Caco-2 (cell line): ENCODE measurements at places on chromosomes 16 and 17.

DNA sequence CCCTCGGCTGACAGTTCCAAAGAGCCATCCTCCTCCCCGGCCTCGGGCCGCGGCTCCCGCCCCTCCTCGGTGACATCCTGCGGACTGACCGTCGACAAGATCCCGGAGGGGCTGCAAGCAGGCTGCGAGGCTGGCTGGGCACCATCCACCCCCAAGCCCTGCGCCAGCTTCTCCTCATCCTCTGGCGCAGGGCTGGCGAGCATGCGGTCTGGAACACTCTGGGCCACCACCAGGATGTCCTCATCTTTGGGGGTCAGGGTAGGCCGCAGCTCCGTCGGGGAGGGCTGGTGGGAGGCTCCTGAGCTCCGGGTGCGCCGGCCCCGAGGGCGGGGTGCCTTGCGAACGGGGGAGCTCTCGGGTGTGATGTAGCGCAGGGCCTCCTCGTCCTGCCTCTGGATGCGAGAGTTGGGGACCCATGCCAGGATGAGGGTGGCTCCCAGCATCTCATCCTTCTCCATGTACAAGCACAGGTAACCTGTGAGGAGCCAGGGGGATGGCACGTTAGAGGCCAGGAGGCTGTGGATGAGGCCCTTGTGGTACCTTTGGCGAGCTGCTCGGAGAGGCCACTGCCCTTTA, 25.3 kb downstream of the TBC1D16 start:
- DNase-seq: no peak

DNA sequence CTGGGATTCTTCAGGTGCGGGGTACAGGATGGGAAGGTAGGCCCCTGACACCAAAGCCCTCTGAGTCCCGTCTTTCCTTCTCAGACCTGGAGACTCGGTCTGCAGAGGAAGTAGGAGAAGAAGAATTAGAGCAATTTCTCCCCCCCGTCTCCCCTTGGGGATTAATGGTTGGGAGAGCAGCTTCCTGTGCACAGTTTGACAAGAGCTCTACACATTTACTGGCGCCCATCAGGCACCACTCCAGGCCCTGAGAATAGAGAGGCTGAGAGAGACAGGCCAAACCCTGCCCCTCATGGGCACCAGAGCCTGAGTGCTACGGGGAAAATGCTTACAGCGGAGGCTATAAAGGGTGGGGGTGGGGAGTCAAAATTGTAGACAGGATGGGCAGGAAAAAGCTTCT, 3.5 kb upstream of the C16orf74 start:
- no peak for DNase-seq

- DNase-seq: no peak
Observed at GRCh38 chr16:9362604-9363003, 271.2 kb downstream of the HAPSTR1 start.

- no peak for DNase-seq
Observed at GRCh38 chr17:17833658-17834357, 3.0 kb downstream of the SREBF1 start.

DNA sequence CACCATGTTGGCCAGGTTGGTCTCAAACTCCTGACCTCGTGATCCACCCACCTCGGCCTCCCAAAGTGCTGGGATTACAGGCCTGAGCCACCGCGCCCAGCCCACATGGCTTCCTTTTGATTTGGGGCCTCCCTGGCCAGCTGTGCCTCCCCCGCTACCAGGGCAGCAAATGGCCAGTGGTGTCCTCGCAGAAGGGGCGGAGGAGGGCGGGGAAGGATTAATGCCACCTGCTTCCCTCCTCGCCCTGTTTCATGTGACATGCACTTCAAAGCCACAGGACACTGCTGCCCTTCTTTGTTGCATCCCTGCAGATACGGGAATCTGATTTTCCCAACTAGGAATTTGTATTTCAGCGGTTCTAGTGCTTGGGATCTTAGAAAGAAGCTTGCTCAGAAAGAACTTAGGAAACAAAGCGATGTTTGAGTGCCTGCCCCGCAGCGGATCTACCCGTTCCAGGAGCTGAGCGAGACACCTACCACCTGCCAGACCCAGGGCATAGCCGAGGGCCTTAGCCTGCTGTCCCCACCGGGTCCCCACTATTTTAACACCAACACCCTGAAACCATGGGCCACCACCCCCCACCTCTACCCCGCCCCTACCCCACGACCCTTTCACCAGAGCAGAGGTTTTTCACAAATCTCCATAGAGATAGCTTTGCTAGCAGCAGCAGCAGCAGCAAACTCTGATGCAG, 37.7 kb upstream of the CCDC182 start:
- no peak for DNase-seq

GRCh38 chr16:57115514-57116182, 23.3 kb downstream of the CPNE2 start:
- no peak for DNase-seq

GRCh38 chr16:69294051-69294450, 17.1 kb upstream of the VPS4A start:
- no peak for DNase-seq
